ENCODE measurements at places on chromosomes 3 and 15. TPM values are rescaled to one million over a fixed set of nuclear protein-coding genes. Genes with fewer than 3 reads are reported as not detected.

Gene SLC27A2
- total RNA-seq, result not detected

Gene PLCH1
- total RNA-seq, result 0.09 TPM

Gene SEMA5B
- total RNA-seq, result 0.09 TPM

Gene REC114
- not detected for total RNA-seq

Gene ZCWPW2
- 0.18 TPM for total RNA-seq

Gene CX3CR1
- total RNA-seq, result not detected

Gene EFCC1
- total RNA-seq, result 0.18 TPM

Gene IMP3
- 65.3 TPM for total RNA-seq

Gene MME
- 6.2 TPM for total RNA-seq

Gene MYRIP
- total RNA-seq, result 5.5 TPM

Gene SCAMP5
- 1.9 TPM for total RNA-seq

Gene RPL39L
- 24.2 TPM for total RNA-seq

Gene EXOG
- total RNA-seq, result 12.9 TPM

Gene CPLX3
- total RNA-seq, result not detected

Gene C3orf70
- total RNA-seq, result 0.90 TPM

Gene GJD2
- not detected for total RNA-seq

Gene ARHGAP31
- total RNA-seq, result 23.5 TPM

Gene PAQR9
- total RNA-seq, result not detected

Gene CFAP92
- total RNA-seq, result not detected

Gene ARGFX
- total RNA-seq, result not detected

Gene DLL4
- total RNA-seq, result 103 TPM

Gene GPR171
- total RNA-seq, result not detected

Gene ACTC1
- not detected for total RNA-seq

Data from endothelial cell of coronary artery (primary cell).